Activated B cell treated with CpG ODN at 0.5 μM for 24 hours (primary cell): ENCODE measurements at places on chromosomes 5 and 9. TPM values are rescaled to one million over a fixed set of nuclear protein-coding genes. Genes with fewer than 3 reads are reported as not detected.

SEMA6A gene
- 0.20 TPM in 2 replicates for total RNA-seq

MYMK gene
- not detected in 2 replicates for total RNA-seq

PTGDS gene
- total RNA-seq: not detected in 2 replicates

CLTA gene
- 104 and 115 TPM in 2 replicates for total RNA-seq

LRRC70 gene
- 0.84 and 1.2 TPM in 2 replicates for total RNA-seq

IRX4 gene
- total RNA-seq: not detected in 2 replicates

TMEM38B gene
- total RNA-seq: 10.9 and 12.7 TPM in 2 replicates

DNA sequence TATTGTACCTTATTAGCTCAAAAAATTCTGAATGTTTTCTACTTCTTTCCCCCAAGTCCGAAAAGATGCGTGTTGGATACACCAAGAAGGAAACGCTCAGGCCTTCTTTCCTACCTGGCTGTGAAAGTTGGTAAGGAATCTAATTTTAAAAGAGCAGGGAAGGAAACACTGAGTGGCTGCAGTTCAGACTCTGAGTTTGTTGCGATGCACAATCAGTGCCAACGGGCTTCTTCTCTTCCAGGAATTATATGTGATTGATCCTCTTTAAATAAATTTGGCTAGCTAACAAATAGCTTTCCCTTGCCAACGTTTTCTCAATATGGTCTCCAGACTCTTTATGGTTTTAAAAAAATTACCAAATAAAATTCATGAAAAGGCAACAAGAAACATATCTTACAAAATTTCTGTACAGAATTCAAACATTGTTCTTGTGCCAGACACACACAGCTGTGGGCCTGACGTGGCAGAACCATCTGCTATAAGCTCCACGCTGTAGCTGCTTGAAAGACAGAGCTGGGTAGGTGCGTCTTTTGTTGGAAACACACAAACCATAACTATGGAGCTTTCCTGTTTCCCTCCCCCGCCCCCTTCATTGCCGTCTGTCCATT lies 493.1 kb downstream of the ZNF608 start:
- H3K4me1 ChIP-seq: no peaks in the 10 kb centered on the region
- no peak overlapping the region for H3K4me3 ChIP-seq
- H3K27me3 ChIP-seq: no peaks in the 10 kb centered on the region
- H3K36me3 ChIP-seq: peaks cover 2% of the 10 kb centered on the region

- no peaks in the 10 kb centered on the region for H3K36me3 ChIP-seq
- H3K4me3 ChIP-seq: no peak overlapping the region
- no peak overlapping the region for H3K27ac ChIP-seq
- H3K4me1 ChIP-seq: no peaks in the 10 kb centered on the region
- DNase-seq: no peak
Measured at GRCh38 chr9:21779397-21779796, 23.0 kb upstream of the MTAP start.

DNA sequence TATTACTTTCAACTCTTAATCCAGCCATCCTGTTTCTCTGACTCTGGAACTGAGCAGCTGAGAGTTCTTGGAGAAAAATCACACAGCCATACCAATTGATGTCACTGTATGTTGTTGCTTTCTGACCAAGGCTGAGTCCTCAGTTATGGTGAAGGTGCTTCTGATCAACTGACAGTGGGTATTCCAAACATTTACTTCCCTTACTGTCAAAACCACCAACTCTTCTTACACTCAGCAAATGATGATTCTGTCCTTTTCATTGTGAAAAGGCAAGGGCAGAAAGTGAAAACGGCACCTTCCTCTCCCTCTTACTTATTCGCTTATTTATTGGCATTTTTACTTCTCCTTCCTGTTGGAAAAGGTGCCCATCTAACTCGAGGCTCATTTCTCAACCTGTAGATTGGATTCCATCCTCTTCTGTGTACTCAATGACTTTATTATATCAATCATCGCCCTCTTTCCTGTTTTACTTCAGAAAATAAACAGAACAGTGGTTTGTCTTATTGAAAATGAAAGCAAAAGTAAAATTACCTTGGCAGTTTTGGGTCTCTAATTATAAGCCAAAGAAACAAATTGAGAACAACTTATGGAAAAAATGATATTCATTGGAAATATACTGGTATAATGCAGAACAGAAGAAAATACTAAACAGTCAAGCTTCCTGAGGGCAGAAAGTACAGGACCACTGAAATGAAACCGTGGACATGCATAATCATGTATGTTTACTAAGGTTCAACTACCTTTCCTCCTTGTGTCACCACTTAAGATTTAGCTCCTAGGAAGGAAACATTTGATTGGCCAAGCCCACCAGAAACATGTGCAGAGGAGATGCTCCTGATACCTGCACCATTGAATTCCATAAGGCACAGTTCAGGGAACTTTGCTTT lies 104.5 kb upstream of the CHD1 start:
- H3K36me3 ChIP-seq: no peaks in the 10 kb centered on the region
- H3K27me3 ChIP-seq: no peaks in the 10 kb centered on the region
- H3K4me1 ChIP-seq: peaks cover 85% of the 10 kb centered on the region

GRCh38 chr9:92295827-92296258 lies 2.3 kb upstream of the IARS1 start:
- peaks cover 75% of the 10 kb centered on the region for H3K4me1 ChIP-seq
- H3K27ac ChIP-seq: no peak overlapping the region
- peaks cover 54% of the 10 kb centered on the region for H3K36me3 ChIP-seq
- H3K27me3 ChIP-seq: no peaks in the 10 kb centered on the region
- H3K4me3 ChIP-seq: no peak overlapping the region
- DNase-seq: no peak

DNA sequence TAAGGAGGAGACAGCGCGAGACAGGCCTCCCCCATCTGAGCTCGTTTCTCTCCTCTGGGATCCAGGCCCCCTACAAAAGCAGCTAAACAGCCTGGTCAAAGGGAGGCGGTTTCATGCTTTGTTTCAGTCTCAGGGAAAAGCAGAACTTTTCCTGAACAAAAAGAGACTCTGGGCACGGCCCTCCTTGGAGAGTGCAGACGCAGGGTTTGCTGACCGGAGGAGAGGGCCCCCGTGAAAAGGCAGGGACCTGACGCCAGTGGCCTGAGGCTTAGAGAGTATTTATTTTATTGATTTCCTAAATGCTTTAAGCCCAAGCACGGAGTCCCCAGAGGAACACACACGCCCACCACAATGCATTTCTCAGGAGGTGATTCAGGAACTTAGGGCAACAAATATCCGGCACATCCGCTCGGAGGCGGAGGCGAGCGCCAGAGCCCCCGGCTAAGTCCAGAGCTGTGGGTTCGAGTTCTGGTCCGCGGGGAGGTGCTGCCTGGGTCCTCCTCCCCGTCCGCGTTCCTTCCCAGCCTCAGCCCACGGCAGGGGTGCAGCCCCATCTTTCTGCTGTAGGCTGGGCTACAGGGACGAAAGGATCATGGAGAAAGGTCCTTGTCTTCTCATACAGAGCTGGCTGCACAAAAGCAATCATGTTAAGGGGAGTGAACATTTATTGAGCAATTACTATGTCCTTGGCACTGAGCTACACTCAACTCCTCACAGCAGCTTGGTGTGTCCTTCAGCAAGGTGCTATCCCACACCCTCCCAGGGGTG lies 40.0 kb downstream of the PTGES start:
- H3K4me1 ChIP-seq: peaks cover 10% of the 10 kb centered on the region
- H3K27ac ChIP-seq: no peak overlapping the region
- H3K27me3 ChIP-seq: peaks cover 31% of the 10 kb centered on the region
- DNase-seq: no peak

DNA sequence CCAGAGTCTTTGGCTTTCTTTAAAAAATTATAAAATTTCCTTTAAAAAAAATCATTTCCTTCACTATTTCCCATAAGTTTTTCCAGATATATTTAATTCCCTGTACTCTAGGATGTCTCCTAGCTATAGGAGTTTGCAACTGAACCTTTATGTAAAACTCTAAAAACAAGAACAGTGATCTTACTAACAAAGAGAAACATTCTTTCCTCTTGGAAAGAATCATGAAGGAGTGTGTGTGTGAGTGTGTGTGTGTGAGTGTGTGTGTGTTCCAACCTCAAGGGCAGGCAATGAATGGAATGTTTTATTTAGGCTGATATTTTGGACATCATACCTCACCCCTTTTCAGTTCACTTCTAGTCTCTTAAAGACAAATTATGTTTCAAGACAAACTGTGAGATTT lies 309.2 kb downstream of the CEMIP2 start:
- no peaks in the 10 kb centered on the region for H3K4me1 ChIP-seq
- H3K27me3 ChIP-seq: peaks cover 3% of the 10 kb centered on the region
- no peak overlapping the region for H3K27ac ChIP-seq
- no peaks in the 10 kb centered on the region for H3K36me3 ChIP-seq

DNA sequence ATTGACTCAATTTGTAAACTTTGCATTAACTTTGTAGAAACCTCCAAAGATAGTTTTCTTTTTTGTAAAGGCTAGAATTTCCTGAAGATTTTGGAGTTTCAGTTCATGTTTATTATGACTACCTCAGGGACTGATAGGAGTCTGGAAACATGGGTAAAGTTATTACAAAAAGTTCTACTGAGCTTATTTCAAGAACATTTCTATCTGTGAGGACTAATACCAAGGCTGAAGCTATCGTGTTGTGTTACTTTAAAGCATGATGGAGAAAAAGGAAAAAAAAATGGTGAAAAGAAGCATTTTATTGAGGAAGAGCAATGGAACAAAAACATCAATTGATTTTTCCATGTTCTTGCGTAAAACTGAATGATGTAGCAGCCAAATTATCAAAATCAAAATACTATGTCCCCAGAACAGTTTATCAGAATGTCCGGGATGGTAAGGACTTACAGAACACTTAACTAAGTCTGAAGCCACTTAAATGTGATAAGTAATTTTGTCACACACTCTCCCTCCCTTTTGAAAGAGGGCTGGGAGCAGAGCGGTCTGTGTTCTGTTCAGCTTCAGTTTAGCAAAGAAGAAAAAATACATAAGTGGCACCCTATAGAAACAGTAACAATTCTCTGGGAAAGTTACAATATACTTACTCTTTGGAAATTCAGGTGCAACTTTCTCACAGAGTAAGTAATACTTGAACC lies 25.1 kb upstream of the VCAN start:
- peaks cover 5% of the 10 kb centered on the region for H3K27me3 ChIP-seq
- no peak overlapping the region for H3K27ac ChIP-seq
- H3K4me1 ChIP-seq: peaks cover 4% of the 10 kb centered on the region
- DNase-seq: no peak
- no peaks in the 10 kb centered on the region for H3K36me3 ChIP-seq

- H3K36me3 ChIP-seq: no peaks in the 10 kb centered on the region
- no peak overlapping the region for H3K27ac ChIP-seq
- DNase-seq: no peak
- H3K4me1 ChIP-seq: no peaks in the 10 kb centered on the region
- no peak overlapping the region for H3K4me3 ChIP-seq
Measured at GRCh38 chr5:136066661-136067271, 38.0 kb downstream of the TGFBI start.

GRCh38 chr9:101400120-101400519 lies 1.5 kb downstream of the ZNF189 start:
- peak overlapping the region; percentile 97 for H3K4me3 ChIP-seq
- no peak for DNase-seq
- H3K4me1 ChIP-seq: peaks cover 65% of the 10 kb centered on the region

- H3K36me3 ChIP-seq: no peaks in the 10 kb centered on the region
- H3K27ac ChIP-seq: no peak overlapping the region
- H3K4me1 ChIP-seq: no peaks in the 10 kb centered on the region
- no peak for DNase-seq
- H3K27me3 ChIP-seq: peaks cover 19% of the 10 kb centered on the region
- no peak overlapping the region for H3K4me3 ChIP-seq
Measured at GRCh38 chr5:73370640-73371583, 77.7 kb downstream of the FOXD1 start.

DNA sequence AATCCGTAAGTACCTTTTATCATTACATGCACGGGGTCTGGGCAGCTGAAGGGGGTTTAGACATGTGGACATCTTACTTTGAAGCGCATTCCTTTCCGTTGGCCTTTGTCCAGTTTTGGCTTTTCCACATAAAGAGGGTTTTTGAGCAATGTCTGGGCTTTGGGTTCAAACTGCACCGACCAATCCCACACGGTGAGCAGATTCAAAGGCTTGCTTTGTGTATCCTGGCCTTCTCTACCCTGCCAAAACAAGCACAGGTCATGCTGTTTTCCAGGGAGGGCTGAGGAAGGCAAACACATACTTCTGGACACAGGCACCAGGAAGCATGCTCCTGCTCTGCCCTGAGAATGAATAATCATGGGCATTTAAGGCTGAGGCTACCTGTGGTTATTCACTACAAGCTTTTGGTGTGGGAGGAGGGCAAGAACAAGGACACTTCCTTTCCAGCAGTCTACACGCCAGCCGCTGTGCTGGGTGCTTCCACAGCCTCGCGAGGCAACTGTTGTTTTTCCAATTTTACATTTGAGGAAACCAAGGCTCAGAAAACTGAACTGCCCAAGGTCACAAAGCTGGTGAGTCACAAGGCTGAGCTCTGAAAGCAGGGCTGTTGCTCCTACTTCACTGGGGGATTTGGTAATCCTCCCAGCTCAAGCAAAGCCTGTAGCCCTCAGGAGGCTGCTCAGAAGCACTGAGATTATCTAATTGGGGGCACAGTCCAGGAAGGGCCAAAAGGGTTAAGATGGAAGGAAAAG lies 59.8 kb upstream of the GOLPH3 start:
- no peak overlapping the region for H3K27ac ChIP-seq
- H3K27me3 ChIP-seq: no peaks in the 10 kb centered on the region
- H3K36me3 ChIP-seq: peaks cover 74% of the 10 kb centered on the region
- H3K4me3 ChIP-seq: no peak overlapping the region
- peaks cover 21% of the 10 kb centered on the region for H3K4me1 ChIP-seq
- DNase-seq: no peak

GRCh38 chr5:179393078-179393477 lies 47.8 kb upstream of the ADAMTS2 start:
- peaks cover 5% of the 10 kb centered on the region for H3K36me3 ChIP-seq
- no peak for DNase-seq
- no peaks in the 10 kb centered on the region for H3K4me1 ChIP-seq

DNA sequence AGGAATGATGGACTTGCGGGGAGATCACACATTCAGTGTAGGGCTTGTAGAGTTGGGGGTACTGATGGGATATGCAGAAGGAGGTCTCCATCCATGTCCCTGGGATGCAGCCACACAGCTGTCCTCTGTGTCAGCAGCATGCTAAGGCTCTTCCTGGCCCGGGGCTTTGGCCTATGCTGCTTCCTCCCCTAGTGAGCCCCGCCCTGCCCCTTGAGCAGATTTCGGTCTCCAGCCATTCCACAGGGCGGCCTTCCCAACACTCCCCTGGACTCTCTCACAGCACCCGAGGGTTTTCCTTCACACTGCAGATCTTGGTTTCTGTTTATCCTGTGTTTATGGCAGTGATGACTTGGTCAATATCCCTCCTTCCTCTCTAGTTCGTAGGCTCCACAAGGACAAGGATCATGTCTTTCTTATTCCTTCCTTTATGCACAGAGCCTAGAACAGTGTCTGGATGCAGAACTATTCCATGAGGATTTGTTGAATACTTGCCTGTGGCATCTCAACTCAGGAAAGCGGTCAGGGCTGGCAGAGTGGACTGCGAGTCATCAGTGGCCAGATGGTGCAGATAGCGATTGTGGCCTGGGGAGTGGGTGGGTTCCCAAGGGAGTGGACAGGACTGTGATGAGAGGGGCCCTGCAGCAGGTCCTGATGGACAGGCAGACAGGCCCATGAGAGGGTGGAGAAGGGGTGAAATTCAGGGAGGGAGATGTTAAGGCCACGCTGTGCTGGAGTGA lies 114.2 kb downstream of the RGS3 start:
- no peak for DNase-seq
- peaks cover 75% of the 10 kb centered on the region for H3K4me1 ChIP-seq
- H3K36me3 ChIP-seq: peaks cover 3% of the 10 kb centered on the region
- H3K27me3 ChIP-seq: no peaks in the 10 kb centered on the region

- H3K27ac ChIP-seq: no peak overlapping the region
- DNase-seq: no peak
- H3K27me3 ChIP-seq: no peaks in the 10 kb centered on the region
- H3K36me3 ChIP-seq: no peaks in the 10 kb centered on the region
- no peaks in the 10 kb centered on the region for H3K4me1 ChIP-seq
Measured at GRCh38 chr5:74546796-74547195, 93.7 kb downstream of the ENC1 start.
